Fibroblast of skin of scalp (primary cell): ENCODE measurements at places on chromosomes 1 and 21.

- peak; percentile 49 for DNase-seq
Measured at GRCh38 chr1:203796236-203796605, 798 bp downstream of the ZBED6 start.

GRCh38 chr1:30765556-30766434 lies 8.2 kb upstream of the LAPTM5 start:
- DNase-seq = no peak

DNA sequence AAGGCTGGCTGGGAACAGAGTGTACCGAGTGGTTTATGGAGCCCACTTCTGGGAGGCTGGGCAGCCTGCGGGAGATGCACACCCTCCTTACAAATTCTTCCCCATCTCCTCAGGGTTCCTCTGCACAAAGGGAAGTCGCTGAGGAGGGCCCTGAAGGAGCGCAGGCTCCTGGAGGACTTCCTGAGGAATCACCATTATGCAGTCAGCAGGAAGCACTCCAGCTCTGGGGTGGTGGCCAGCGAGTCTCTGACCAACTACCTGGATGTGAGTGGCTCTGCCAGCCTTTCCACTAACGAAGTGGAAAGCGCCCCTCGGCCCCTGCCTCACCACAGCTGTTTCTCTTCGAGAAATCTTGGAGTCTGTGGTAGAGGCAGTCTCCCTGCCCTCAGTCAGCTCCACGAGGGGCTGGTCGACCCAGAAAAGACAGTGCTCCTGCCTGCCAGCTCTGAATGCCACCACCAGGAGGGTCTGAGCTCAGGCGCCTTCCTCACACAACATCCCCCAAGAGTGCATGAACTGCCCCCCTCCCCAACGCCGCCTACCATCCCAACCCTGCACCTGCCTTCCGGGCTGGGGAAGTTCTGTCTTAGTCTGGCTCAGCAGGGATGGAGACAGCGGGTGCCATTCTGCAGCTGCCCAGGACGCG lies 31.8 kb downstream of the PROK1 start:
- no peak for DNase-seq

- DNase-seq = no peak
Measured at GRCh38 chr1:117861694-117862093, 67.7 kb downstream of the GDAP2 start.

DNA sequence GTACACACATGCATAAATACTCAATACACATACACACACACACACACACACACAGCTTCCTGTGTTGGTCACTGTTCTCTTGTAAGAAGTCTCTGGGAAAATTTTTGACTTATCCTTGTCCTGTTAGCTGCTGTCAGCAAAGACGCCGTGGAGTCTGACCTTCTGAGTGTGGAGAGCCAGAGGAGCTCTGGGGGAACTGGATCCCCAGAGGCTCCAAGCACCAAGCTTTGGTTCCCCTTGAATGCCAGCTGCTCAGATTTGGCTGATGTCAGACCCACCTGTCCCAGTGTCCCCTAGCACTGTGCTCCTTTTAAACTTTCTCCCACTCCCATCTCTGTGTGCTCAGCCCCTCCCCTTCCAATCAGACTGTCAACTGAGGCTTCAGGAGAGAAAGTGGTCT lies 319.1 kb downstream of the CAMTA1 start:
- no peak for DNase-seq

DNA sequence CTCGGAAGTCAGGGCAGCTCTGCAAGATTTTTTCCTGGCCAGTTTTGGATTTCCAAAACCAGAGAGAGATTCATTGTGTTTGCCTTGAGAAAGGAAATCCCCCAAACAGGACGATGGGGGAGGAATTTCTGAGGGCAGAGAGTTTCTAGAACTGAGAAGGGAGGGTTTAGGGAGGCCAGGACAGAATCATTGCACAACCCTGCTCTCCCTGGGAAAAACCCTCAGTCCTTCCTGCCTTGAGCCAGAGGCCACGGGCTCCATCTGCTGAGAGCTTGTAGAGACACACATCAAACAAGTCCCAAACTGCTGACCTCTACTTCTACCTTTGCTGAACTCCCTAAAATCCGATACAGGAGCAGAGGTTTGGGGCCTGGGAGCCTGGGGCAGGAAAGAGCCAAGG lies 99.7 kb downstream of the NMNAT2 start:
- DNase-seq = peak; percentile 87

GRCh38 chr21:32281531-32281930 lies 2.7 kb upstream of the MIS18A start:
- no peak for DNase-seq

DNA sequence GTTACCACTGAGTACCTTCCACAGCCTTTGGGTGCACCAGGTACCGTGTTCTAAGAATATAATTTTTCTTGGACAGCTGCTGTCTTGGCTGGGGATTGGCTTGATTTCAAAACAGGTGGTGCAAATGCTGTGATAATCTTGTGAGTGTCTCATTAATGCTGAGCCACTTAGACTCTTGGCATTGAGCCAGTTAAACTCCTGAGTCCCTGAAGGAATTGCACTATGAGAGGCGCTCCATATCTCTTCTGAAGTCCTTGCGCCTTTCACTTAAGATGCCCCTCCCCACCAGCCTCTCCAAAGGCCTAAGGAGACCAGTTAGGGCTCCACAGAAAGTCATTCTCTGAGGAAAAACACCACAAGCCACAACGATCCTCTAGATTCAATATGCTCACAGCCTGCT lies 51.0 kb downstream of the BACH1 start:
- no peak for DNase-seq

DNA sequence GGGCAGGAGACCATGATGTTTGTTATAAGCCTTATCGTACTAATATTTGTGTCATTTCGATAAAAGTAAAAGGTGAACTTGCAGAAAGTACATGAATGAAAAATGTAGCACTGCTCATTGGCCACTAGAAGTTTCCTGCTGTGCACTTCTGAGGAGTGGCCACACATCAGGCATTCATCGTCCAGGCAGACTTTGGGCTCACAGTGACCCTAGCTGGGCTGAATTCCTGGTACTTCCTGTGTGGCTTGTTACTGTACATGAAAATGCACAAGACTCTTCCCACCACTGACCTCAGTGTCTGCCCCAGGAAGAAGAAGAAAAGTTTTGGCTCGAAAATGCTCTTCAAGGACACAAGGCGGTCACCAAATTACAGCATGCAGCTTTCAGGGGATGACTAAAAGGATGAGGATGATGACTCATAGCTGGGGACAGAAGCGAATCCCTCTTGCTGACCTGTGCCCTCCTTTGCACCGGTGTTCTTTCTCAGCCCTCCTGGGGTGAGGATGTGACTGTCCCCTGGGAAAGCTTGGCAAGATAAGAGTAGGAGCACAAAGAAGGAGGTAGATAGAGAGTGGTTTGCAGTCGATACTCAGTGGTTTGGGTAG lies 252.4 kb upstream of the KAZN start:
- DNase-seq = peak; percentile 21

DNA sequence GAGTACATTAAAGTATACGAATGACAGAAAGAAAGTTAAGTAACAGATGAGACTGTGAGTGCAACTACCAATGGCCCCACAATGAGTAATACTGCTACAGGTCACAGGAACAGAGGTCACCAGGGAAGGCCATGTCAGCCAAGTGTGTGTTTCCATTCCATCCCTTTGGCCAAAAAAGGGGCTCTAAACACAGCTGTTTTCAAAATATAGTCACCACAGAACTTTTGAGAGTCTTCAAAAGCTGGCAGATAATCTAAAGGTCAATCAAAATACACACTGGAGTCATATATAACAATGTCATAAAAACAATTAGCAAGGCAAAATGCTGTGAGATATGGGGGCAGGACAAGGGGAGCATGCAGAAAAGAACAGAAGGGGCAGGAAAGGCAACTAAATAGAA lies 10.2 kb downstream of the USP24 start:
- no peak for DNase-seq

- DNase-seq = no peak
Measured at GRCh38 chr1:201881617-201882016, 7.1 kb upstream of the SHISA4 start.

- DNase-seq = peak; percentile 65
Measured at GRCh38 chr1:98331243-98331642, 330.3 kb upstream of the SNX7 start.

DNA sequence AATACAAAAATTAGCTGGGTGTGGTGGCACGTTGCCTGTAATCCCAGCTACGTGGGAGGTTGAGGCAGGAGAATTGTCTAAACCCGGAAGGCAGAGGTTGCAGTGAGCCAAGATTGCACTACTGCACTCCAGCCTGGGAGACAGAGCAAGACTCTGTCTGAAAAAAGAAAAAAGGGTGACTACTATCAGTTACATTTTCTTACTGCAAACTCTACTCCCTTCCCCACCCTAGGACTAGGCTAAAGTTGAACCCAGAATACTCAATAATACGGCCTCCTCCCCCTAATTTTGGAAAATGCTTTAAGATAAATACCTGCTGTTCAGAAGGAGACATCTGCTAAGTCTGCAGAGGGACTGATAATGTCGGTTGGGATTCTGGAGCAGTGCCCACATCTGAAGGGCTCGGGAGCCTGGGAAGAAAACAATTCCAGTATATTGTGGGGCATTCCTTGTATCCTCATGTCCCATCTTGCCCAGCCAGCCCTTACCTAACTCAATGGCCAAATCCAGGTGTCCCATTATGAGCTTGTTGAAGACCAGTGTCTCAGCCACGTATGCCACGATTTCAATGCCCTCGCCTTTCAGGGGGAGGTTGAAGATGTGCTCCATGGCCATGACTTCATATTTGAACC lies 89.7 kb downstream of the ADCY10 start:
- DNase-seq = no peak

- DNase-seq = no peak
Measured at GRCh38 chr1:164228928-164229327, 330.1 kb upstream of the PBX1 start.

DNA sequence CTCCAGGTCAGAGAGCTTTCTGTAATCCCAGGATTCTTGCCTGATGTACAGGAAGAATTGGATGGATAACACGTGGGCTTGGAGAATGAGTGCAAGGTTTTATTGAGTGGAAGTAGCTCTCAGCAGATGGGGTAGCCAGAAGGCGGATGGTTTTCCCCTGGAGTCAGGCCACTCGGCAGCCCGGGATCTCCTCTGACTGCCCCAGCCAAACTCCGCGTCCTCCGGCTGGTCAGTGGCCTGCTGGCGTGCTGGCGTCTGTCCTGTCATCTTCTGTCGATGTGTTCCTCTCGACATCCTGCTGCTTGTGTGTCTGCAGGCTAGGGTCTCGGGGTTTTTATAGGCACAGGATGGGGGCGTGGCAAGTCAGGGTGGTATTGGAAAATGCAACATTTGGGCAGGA lies 27.4 kb upstream of the GJA9 start:
- no peak for DNase-seq

DNA sequence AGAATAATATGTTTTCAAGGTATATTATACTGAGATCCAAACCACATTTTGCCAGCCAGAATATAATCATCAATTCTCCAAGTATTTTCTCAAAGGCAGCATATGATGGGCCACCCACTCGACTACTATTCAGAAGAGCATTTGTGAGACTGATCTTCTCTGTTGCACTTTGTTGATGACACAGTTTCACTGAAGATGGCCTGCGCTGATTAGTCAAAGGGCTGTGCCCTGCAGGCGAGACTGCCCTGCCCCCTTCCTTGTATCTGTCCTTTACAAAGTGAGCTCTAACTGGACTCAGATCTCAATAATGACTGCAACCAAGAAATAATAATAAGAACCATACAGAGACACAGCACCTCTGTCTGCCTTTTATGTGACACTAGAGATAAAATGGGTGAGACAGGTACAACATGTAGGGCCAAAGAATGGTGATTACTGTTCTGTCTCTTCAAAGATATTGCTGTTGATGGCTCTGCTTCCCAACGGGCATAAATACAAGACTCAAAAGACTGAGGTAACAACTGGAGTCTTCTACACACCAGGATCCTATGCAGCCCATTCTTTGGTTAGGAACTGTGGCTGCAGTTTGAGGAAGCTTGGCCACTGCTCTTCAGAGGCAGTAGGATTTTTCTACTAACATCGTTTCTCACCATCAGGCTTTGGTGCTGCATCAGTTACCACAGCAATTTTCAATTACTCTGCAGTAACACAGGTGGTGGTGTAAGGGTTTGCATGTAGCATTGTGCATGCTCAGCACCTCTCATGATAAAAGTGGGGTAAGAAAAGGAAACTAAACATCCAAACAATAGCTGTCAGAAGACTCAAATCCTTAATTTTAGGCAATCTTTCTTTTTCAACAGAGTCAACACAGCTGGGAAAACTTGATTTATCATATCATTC lies 481.1 kb downstream of the PTBP2 start:
- no peak for DNase-seq

GRCh38 chr1:245956225-245956624 lies 550.9 kb downstream of the SMYD3 start:
- DNase-seq = no peak

DNA sequence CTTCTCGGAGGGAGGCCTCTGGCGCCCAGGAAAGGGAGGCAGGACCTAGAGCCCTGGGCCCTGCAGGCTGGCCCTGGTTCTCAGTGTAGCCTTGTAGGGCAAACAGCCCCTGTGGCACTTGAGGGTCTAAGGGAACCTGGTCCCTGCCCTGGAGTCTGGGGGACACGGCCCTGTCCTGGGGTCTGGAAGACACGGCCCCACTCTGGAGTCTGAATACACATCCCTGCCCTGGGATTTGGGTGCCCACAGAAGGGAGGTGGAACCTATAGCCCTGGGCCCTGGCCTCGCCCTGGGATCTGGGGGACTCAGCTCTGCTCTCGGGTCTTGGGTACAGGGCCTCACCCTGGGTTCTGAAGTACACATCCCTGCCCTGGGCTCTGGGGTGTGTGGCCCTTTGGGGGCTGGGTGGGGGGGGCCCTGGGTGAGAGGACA lies 97.9 kb downstream of the OBSCN start:
- no peak for DNase-seq

GRCh38 chr1:30746212-30747032 lies 11.2 kb downstream of the LAPTM5 start:
- DNase-seq = no peak

DNA sequence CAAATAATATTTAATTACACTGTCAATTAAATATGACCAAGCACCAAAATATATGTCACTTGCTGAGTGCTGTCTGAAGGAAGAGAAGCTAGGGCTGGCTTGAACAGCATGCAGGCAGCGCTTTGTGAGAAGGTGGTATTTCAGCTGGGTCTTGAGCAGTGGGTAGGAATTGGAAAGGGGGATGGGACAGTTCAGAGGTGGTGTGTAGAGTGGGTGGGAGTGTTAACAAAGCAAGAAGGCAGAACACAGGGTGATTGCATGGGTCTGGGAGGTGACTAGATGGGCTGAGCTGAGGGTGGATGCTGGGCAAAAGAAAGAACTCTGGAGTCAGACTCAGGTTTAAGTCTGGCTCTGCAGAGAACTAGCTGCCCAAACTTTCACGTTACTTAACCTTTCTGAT lies 14.3 kb upstream of the ETV3 start:
- no peak for DNase-seq

- no peak for DNase-seq
Measured at GRCh38 chr1:180133193-180133592, 21.5 kb upstream of the QSOX1 start.

GRCh38 chr1:115648717-115649691 lies 7.2 kb downstream of the VANGL1 start:
- DNase-seq = no peak

DNA sequence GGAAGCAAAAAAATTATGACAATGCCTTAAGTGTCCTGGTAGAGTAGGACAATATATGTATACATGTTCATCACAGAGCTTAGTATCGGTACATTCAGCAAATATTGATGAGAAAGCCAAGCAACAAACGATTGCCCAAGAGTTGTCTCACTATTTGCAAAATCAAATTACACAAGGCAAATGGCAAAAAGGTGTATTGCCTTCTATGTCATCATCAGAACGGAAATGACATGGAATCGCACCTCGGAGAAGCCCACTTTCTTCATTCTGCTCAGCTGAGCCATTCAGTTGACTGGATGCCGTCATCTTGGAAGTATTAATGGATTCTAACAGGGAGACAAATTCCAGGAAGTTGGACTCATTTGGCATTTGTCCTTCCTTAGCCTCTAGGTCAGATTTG lies 37.7 kb downstream of the PCNX2 start:
- no peak for DNase-seq
